ENCODE measurements at places on chromosomes 6 and 20.
A peak's percentile ranks its signal among the peaks of the same experiment; 100 is the strongest.

GRCh38 chr6:138473144-138473543 is 26.1 kb downstream of the NHSL1 start:
- DNase-seq, result no peak

DNA sequence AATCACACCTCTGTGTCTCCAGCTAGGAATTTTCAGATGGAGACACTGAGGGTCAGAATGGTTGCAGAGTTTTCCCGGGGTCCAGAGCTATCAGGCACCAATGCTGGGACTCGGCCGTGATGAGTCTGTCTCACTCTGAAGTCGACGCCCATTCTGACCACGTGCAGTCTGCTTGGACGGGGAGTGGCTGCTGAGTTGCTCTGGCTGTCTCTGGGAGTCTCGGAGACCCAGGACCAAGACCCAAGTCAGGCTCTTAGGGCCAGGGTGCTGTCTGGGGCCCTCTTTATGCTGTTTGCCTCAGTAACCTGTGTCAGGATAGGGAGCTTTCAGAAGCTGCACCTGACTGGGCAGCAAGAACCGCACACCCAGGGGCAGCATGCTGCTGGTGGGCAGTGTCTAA is 4.6 kb downstream of the IP6K3 start:
- no peak for DNase-seq

GRCh38 chr6:158464483-158464882 is 95.4 kb upstream of the TMEM181 start:
- no peak for DNase-seq

DNA sequence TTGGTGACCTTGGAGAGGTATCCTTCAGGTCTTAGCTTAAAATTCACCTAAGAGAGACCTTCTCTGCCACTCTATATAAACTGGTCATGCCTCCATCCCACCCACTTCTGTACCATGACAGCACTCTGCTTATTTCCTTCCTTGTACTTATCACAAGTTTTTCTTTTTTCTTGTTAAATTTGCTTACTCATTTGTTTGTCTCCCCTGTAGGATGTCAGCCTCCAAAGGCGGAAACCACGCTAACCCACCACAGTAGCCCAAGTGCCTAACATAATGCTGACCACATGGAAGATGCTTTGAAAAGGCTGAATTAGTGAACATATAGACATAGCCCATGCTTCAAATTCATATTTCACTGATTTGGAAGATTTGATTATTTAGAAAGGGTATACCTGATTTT is 5.4 kb downstream of the BMP6 start:
- no peak for DNase-seq

GRCh38 chr6:7424058-7424457 is 34.5 kb downstream of the RIOK1 start:
- DNase-seq, result no peak

DNA sequence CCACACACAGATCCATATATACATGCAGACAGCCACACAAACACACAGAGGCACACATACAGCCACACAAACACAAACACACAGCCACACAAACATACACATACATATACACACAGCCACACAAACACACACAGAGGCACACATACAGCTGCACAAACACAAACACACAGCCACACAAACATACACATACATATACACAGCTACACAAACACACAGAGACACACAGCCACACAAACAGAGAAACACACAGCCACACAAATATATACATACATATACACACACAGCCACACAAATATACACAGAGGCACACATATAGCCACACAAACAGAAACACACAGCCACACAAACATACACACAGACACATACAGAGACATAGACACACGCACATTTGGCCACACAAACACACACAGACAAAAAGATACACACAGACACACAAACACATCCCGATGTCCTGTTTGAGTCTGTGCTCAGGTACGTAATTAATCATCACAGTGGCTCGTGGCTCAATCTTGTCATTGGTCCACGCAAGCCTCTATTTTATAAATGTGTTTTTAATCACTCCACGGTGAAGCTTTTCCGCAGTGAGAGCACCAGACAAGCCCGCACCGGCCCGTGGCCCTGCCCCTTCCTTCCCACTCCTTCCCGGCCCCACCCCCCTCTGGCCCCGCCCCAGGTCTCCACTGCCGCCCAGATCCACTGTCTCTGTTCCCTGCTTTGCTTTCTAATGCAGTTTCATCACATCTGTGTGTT is 135.3 kb downstream of the CDH4 start:
- DNase-seq, result no peak

GRCh38 chr6:13624871-13625288 is 9.7 kb downstream of the NOL7 start:
- DNase-seq, result peak; percentile 39

- DNase-seq, result no peak
Measured at GRCh38 chr6:54003316-54003715, 107.9 kb upstream of the MLIP start.

- DNase-seq, result no peak
Measured at GRCh38 chr6:150485161-150485958, 114.3 kb upstream of the PLEKHG1 start.

DNA sequence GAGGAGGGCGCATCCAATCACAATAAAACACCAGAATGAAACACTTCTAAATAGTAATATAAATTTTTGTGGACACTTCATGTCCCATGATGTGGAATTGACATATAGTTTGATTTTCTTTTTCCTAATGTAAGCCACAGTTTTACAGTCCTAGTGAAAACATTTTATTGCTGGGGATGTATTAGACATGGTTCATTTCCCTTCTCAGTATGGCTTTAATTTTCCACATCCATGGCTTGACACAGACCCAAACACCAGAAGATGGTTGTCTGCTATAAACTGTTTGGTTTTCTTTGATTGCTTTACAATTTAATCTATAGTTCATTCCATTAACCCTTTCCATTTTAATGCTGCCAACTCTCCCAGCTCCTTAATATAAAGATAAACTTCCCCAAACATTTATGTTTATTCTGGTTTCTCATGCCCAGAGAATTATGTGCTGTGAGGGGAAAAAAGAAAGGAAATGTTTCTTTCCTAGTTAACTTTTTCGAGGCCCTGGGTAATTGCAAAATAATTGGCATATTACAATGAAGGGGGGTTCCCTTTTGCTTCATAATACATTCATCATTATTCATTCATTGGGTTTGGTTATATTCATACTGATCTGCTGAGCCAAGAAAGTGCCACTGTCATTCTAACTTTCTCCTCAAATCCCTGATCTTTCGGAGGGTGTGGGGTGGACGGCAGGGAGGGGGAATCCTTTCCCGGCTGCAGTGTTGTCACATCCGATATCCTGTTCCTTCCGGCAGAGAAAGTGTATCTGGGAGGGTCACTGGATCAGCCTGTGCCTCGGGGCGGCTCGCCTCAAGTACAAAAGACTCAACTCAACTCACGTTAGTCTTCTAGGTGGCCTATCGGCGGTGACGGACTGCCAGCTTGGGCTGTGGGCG is 127.6 kb upstream of the TFAP2D start:
- no peak for DNase-seq

- no peak for DNase-seq
Measured at GRCh38 chr6:53937461-53937860, 142.7 kb downstream of the LRRC1 start.

DNA sequence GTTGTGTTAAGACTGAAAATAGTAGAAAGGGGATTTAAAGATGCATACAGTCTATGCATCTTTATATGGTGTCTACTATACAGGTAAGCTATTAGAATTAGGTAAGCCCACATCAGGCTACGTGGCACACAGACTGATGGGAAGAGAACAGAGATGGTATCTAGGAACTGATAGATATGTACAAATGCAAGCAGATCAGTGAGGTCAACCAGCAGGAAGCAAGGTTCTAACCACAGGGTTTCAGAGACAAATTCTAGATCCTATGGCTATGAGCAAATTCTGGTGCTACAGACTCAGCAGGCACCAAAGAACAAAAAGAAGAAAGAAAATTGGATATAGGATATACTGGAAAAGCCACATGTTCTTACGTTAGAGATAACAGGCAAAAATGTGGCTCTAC is 110.6 kb downstream of the TRDN start:
- DNase-seq, result no peak

DNA sequence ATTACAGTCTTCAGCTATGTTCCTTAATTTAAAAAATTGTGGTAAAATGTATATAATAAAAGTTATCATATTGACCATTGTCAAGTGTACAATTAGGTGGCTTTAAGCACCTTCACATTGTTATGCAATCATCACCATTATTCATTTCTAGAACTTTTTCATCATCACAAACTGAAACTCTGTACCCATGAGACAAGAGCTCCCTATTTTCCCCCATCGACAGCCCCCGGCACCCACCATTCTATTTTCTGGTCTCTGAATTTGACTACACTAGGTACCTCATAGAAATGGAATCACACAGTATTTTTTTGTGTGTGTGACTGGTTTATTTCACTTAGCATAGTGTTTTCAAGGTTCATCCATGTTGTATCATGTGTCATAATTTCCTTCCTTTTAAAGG is 39.7 kb upstream of the FYN start:
- DNase-seq, result no peak

DNA sequence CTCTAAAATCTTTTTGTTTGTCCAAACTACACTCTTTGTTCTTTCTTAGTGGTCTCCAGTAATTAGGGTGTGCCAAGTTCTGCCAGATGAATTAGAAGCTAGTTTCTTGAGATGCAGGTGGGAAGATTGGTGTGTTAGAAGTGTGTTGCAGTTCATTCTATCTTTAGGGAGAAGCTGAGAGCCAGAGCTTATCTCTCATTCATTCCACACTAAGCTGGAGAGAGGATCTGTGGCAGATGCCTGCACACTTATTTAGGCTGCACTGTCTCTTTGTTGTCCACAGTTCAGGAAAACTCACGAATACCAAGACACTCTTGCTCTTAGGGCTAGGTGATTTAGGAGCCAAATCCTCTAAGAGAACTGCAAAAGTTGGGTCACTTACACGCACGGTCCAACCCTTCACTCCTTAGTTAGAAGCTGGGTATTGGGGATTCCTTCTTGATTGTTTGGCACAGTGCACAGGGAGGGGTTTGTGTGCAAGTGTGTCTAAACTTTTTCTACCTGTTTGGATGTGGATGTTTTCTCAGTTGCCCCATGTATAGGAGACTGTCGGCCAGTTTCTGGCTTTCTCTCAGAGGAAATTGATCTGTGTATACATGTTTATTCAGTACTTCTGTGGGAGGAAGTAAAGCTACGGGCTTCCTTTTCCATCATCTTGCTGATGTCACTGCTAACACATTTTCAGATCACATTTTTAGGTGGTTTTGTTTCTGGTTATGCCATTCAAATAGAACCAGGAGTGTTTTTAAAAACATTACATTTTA is 49.5 kb downstream of the SMAP1 start:
- DNase-seq, result no peak

DNA sequence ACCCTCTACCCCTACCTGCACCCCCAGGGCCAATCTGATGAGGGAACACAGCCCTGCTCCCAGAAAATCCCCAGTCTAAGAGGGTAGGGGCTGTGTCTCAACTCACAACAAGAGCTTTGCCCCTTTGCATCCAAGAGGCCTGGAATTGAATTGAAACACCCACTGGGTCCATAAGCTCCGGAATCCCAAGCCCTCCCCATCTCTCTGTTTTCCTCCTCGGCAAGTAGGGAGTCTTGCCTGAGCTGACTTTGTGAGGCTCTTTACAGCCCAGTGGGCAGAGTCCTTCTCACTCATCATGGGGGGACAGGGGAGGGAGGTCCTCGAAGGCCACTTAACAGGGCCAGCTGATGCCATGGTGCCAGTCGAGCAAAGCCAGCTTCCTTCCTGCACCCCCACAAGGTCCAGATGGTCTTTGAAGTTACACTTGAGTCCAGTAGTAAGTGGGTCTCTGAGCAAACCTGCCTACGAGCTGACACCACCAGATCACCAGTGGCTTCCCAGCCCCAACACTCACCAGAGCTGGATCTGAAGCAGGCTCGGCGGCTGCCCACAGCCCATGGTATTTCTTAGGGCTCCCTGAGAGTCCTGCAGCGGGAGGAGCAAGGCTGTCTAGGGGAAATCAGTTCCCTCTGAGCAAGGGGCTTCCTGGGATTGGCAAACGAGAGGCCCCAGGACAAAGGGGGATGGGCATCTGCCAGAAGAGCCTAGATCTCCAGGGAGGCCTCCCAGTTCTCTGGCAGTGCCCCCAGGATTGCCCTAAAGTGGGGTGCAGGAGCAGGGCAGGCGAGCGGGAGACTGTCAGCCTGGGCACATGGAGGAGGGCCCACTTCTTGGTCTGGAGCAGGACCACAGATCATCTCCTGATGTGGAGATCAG is 144.5 kb downstream of the VEGFA start:
- no peak for DNase-seq

- DNase-seq, result no peak
Measured at GRCh38 chr6:111677249-111677990, 71.7 kb upstream of the TRAF3IP2 start.

DNA sequence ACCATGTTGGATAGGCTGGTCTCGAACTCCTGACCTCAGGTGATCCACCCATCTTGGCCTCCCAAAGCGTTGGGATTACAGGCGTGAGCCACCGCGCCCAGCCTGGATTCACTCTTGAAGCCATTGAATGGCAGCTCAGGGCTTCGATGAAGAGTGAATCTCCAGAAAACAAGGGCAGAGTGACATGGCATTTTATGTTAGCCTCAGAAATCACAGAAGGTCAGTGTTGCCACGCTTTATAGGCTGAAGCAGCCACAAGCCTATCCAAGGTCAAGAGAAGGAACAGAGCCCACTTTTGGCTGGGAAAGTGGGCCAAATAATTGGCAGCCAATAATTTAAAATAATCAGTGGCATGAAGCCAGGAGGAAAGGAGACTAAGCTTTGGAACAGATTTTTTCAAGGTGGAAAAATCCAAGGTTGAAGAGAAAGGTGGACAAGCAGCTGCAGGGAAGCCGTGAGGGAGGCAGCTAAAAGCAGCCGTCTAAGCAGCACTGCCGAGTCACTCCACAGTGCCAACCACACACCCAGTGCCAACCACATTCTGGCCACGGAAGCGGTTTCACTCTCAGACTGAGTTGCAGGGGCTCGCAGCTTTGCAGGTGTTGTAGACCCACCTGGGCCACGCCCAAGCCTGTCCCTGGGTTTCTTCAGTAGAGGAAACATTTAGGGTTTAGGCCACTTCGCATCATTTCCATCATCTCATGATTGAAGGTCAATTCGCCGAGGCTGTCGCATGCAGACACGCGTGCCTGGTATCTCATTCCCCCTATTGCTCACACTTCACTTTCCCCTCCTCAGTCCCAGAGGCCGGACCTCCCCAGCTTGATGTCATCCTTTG is 17.4 kb upstream of the AVP start:
- peak; percentile 57 for DNase-seq

GRCh38 chr20:56392881-56393482 is 537 bp downstream of the CSTF1 start:
- no peak for DNase-seq
